ENCODE measurements at places on chromosomes 6 and 20.

GRCh38 chr6:132058975-132059374, 107.8 kb upstream of the CCN2 start:
- DNase-seq = no peak

DNA sequence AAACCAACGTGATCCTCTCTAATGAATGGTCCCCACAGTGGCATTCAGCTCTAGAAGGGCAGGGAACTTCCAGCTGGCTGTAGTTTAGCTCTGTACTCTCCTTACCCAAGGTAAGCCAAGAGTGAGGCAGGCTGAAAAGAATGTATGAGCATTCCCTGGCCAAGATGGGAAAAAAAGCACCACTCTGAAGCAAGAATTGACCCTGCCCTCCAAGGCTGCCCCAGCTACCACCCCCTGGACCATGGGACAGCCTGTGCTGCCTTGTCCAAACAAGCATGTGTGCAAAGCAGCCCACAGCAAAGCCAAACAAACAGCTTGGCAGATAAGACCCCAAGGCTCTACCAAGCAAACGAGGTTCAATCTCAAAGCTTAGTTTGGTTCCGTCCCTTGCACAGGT, 73.9 kb downstream of the GFOD1 start:
- no peak for DNase-seq

- no peak for DNase-seq
These were observed 184.3 kb downstream of the ZNF217 start for GRCh38 chr20:53409447-53409717.

- DNase-seq = no peak
These were observed 86.6 kb downstream of the SESN1 start for GRCh38 chr6:109008054-109008453.

- DNase-seq = no peak
These were observed 392.0 kb upstream of the SASH1 start for GRCh38 chr6:147950623-147950987.

DNA sequence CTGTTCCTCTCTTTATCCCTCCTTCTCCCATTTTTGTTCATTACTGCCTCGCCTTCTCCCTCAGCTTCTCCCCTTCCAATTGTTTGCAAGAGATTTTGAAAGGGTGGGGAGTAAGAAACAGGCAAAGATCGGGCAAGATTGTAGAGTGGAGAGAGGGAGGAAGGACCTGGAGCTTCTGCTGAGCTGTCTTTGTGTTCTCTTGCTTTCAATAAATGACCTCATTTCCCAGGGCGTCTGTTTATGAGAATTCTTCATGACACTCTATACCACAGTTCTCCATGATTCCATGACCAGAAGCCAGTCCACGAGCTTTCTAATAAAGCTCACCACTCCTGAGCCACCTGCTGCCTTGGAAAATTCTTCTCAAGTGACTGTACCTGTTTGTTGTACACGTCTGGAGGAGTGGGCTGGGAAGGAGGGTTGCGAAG, 50.0 kb upstream of the PLEKHG1 start:
- no peak for DNase-seq

DNA sequence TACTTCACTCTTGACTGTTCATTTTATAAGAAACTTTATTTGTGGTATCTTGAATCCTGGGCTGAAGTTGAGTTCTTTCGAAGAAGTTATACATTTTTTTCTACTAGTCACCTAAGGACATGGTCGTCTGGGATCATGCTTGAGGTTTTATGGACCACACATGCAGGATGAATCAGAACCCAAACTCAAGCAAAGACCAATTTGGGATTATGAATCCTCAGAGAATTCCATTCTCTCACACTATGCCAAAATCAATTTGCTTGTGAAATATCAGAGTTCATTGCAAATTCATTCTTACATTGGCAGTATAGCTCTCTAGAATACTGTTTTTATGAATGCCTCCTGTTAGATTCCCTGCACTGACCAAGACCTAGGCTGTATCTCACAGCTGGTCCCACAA, 114.3 kb upstream of the HDAC2 start:
- no peak for DNase-seq

DNA sequence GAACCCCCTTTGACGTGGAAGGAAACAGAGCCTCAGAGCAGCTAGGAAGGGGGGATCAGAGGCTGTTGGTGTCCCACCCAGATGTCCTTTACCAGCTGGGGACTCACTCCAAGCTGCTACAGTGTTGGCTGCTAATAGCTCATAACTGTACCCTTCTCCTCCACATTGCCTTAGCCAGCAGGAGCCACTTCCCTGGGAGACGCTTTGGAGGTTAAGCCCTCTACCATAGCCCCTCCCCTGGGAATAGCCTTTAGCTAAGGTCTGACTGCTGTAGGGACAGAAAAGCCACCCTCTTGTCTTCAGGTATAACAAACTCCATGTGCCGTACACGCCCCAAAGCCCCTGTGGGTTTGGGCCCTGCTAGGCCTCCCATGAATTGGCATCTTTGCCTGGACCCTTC, 238.6 kb downstream of the LRFN2 start:
- no peak for DNase-seq

DNA sequence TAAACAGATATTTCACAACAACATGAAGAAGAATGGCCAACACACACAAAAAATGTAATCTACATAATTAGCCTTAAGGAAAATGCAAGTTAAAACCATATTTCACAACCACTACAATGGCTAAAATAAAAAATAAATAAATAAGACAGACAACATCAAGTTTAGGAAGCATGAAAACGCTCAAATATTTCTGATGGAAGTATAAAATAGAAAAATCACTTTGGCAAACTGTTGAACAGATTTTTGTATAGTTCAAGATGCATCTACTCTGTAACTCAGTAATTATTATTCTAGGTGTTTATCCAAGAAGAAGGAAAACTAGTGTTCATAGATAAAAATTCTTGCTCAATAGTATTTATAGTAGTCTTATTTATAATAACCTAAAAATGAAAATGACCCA, 1410.1 kb upstream of the ADGRB3 start:
- no peak for DNase-seq

DNA sequence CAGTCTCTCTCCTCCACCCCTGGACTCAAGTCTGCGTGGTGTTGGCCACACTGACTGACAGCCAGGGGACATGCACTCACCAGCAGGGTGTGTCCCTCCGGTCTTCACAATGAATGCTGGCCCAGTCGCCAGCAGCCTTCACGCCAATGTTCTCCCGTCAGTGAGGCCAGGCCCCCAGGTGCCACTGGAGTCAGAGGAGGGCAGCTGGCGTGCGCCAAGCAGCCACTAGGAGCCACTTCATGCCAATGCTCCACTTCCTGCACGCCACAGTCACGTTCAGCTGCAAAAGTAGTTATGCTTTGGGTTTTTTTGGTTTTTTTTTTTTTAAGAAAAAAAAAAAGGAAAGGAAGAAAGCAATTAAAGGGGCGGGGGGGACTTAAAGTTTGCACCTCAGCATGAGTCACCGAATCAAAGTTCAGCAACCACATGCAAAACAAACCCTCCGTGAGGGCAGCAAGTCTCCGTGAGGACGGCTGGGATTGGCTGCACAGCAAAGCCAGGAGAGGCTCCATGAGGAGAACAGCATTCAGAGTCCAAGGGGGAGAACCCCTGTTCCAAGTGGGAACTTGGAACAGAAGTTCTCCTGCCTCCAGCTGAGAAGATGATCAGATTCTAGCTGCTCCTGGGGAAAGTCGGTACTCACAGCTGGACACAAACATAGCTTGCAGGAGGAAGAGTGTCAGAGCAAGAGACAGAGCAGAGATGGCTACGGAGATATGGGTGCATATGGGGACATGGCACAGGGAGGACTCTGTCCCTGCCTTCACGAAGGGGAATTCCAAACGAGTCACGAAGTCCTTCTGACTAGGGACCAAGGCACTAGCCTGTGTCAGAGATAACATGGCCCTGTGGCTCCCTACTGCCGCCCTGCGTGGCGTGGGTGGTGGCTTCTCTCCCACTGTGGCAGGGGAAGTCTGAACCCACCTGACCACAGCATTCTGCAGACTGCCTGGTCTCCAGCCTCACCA, at the start of gene ZC3H12D:
TSS of gene ZC3H12D (minus strand) at position 282 of the 968 bp plus-strand sequence. CDS start 10,471 bp downstream, outside the sequence.
- peak; percentile 83 for DNase-seq

GRCh38 chr6:25173951-25174474, 105.2 kb upstream of the CARMIL1 start:
- DNase-seq = no peak

GRCh38 chr20:11429889-11430519, 487.7 kb upstream of the BTBD3 start:
- DNase-seq = no peak

DNA sequence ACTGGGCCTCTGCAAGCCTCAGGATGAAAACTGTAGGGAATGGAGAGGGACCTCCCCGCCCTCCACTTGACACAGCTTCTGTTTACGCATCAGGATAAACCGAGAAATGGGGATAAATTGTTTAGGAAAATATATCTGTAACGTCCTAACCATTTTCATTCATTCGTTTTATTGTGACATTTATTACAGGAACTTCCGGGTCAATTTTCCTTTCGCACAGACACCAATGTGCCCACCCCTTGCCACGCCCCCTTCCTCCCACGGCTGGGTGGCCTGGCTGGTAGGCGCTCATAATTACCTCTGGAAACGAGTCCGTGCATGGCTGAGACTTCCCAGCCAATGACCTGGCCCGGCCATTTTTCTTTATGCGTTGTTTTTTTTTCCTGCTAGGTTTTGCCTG, 96.1 kb downstream of the BMP7 start:
- DNase-seq = no peak

GRCh38 chr20:64010711-64011237, 25.2 kb upstream of the C20orf204 start:
- DNase-seq = no peak

DNA sequence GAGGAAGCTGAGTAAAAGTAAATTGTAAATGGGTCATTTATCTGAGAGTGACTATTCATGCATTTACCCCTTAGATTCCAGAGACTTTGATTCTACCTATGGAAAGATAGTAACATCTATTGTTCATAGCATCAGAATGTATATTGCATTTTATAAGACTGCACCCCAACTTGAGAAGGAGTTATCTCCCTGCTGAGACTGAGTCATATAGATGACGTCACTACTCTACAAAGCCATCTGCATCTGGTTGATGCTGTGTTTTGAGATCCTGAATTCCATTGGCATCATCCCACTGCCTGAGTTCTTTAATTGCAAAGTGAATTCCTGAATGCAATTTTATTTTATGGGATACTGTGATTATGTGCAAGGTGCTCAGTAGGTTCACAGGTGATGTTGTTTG, 444.0 kb upstream of the SLC35B3 start:
- DNase-seq = no peak

- DNase-seq = no peak
These were observed 116.2 kb upstream of the PLCB4 start for GRCh38 chr20:8952721-8953120.

GRCh38 chr6:139762587-139763031, 388.2 kb upstream of the CITED2 start:
- no peak for DNase-seq

- no peak for DNase-seq
These were observed 519.6 kb downstream of the DOK5 start for GRCh38 chr20:54995011-54995410.

DNA sequence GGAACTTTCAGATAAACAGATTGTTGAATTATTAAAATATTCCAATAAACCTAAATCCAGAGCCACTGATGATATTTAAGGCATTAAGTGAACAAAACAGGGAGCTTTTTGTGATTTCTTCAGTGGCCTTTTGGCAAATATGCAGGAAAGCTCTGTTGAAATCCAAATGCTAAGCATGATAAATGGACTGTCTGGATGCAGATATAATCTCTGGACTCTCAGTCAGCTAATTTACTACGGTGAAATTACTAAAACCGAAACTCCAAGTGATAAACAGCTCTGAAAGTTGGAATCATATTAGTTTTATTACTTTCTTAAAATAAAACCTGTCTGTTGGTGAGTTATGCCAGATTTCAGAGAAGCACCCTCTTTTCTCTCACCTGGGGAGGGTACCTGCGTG, 120.3 kb downstream of the IMPG1 start:
- no peak for DNase-seq

DNA sequence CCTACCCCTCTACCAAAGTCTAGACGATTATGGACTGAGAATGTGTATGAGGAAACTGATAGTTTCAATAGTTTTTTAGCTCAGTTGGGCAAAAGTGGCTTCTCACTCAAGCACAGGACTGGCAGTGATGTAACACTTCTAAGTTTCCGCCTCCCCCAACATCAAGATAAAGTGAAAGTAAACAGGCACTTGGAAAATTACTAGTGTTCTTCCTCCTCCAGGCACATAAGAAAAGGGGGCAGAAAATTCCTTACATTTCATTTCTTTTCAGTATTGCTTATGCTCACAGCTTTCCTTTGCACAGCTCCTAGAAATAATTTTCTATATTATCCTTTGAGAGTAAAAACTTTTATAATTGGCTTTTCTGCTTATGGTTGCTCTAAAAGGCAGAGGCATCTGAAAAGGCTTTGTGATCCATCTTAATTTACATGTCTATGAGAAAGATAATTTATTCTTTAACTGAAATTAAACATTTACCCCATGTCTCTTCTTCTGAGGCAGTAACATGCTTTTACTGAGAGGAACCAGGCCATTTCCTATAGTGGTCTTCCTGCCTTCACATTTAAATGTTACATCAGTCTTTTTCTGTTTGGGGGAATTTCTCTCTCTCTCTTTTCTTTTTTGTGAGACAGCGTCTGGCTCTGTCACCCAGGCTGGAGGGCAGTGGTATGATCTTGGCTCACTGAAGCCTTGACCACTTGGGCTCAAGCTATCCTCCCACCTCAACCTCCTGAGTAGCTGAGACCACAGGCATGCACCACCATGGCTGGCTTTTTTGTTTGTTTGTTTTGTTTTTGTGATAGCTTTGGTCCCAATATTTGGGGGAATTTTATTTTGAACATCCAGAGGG, 65.0 kb upstream of the EEF1A1 start:
- DNase-seq = peak; percentile 70

DNA sequence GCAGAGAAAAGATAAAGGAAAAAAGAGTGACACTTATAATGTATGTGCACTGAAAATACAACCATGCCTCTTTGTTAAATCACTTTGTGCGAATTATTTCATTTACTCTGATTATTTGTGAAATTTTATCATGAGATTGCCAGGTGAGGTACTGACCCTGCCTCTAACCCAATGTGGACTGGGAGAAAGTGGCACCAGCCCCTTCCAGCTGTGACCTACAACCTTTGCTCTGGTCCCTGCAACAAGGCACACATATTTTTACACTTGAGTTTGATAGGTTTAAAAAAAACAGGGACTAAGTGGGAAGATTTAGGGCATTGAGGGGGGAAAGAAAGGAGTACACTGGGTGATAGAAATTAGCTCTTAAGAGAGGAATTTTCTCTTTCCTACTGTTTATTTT, 80.3 kb upstream of the ISM1 start:
- no peak for DNase-seq

DNA sequence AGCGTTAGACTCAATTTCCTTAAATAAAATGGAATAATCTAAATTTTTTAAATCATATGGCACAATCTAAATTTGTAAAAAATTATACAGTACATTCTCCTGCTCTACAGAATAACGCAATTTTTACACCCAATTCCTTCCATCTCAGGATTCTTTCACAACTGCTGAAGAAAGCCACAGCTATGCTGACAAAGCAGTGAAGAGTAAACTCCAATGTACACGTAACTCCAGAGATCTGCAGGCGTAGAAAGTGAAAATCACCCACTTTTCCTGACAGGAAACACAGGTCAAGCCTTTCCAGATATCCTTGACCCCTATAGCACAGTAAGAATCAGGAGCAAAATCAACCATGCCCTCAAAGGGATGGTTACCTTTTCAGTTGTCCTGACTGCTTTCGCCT, 27.4 kb downstream of the EPHA7 start:
- DNase-seq = no peak

GRCh38 chr6:79902046-79902445, 45.3 kb downstream of the ELOVL4 start:
- DNase-seq = no peak

GRCh38 chr20:48599106-48599747, 228.6 kb downstream of the PREX1 start:
- peak; percentile 27 for DNase-seq

- no peak for DNase-seq
These were observed 49.7 kb upstream of the IFNGR1 start for GRCh38 chr6:137268911-137269310.

- DNase-seq = peak; percentile 41
These were observed 39.4 kb upstream of the MAFB start for GRCh38 chr20:40728470-40728869.

All from OCI-LY7 (cell line).